Activated CD8-positive, alpha-beta memory T cell treated with anti-CD3 and anti-CD28 coated beads for 1 hour (primary cell): ENCODE measurements at places on chromosomes 2 and 18.

- DNase-seq: no peak
These were observed 120.2 kb downstream of the CELF4 start for GRCh38 chr18:37445368-37445767.

GRCh38 chr18:70423120-70423519 lies 134.3 kb downstream of the SOCS6 start:
- no peak for DNase-seq

DNA sequence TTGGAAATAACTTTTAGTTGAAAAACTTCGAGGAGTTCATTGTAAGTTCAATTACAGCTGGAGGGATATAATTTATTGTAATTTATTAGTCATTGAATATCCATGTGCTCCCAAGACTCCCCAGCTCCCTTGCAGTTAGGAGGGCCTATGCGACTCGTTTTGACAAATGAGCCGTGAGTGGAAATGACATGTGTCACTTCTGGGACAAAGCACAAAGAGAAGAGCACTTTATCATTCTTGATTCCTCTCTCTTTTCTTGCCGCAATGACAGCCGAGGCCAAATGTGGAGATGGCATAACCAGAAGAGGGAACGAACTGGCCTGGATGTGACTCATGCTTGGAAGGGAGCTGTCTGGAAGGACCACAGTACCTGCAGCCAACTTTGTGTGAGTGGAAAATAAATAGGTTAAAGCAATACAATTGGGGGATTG lies 44.2 kb upstream of the ITSN2 start:
- DNase-seq: no peak

DNA sequence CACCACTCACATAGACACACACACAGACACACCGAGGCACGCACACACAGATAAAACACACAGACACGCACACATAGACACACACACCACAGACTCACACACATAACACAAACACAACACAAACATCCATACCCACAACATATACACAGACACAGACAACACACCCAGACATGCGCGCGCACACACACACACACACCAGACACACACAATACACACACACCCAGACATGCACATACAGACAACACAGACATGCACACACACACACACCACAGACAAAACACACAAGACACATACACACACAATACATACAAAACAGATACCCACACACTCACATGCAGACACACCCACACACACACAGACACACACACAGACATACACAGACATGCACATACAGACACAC lies 95.4 kb upstream of the SMAD7 start:
- DNase-seq: no peak

GRCh38 chr2:61354543-61355197 lies 116.2 kb downstream of the USP34 start:
- DNase-seq: no peak

- DNase-seq: no peak
These were observed 510.3 kb downstream of the ZNF804A start for GRCh38 chr2:185108588-185108987.

DNA sequence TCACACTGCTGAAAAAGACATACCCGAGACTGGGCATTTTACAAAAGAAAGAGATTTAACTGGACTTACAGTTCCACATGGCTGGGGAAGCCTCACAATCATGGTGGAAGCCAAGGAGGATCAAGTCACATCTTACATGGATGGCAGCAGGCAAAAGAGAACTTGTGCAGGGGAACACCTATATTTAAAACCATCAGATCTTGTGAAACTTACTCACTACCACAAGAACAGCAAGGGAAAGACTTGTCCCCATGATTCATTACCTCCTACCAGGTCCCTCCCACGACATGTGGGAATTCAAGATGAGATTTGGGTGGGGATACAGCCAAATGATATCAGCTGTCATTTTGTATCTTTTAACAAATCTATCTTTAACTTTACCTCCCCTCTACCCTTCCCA lies 251.1 kb upstream of the RASGRP3 start:
- no peak for DNase-seq

- no peak for DNase-seq
These were observed 105.4 kb upstream of the LGALSL start for GRCh38 chr2:64348386-64349130.

GRCh38 chr2:39020383-39020782 lies 100.5 kb downstream of the SOS1 start:
- DNase-seq: no peak

- no peak for DNase-seq
These were observed 32.0 kb downstream of the EMILIN2 start for GRCh38 chr18:2878656-2879330.

GRCh38 chr18:5639131-5639530 lies 95.3 kb upstream of the EPB41L3 start:
- no peak for DNase-seq

GRCh38 chr2:44929735-44930273 lies 11.7 kb upstream of the SIX3 start:
- no peak for DNase-seq

- no peak for DNase-seq
These were observed 462.5 kb upstream of the FSHR start for GRCh38 chr2:49616800-49617199.

DNA sequence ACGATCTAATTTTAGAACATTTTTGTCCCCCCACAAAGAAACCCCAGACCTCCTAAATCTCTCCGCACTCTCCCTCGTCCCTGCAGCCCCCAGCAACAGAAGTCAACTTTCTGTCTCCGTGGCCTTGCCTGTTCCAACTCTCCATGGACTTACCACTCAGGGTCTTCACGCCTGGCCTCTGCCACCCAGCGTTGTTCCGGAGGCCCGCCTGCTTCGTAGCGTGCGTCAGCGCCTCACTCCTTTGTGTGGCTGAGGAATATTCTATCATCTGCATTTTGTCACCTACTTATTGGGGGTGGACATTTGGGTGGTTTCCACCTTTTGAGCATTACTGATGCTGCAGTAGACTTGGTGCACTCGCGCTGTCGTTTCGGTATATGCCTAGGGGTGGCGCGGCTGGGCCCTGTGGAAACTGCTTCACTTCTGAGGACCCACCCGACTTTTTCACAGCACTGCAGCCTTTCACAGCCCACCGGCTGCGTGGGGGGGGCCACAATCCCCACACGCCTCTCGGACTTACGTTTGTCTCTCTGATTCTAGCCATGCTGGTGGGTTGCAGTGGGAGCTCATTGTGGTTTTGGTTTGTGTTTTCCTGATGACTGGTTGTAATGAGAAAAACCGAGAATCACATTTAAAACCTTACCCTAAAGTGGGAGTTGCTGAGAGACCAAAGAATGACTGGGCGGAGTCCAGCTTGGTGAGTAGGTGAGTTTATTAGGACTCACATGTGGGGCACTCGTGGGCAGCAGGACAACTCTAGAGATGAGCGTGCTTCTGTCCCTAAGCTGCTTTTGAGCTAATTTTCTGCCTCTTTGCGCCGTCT lies 1.4 kb upstream of the HSBP1L1 start:
- no peak for DNase-seq

- no peak for DNase-seq
These were observed 356.4 kb upstream of the SLC39A10 start for GRCh38 chr2:195300631-195301030.

- peak; percentile 19 for DNase-seq
These were observed 62.2 kb downstream of the ADNP2 start for GRCh38 chr18:80171054-80171872.

DNA sequence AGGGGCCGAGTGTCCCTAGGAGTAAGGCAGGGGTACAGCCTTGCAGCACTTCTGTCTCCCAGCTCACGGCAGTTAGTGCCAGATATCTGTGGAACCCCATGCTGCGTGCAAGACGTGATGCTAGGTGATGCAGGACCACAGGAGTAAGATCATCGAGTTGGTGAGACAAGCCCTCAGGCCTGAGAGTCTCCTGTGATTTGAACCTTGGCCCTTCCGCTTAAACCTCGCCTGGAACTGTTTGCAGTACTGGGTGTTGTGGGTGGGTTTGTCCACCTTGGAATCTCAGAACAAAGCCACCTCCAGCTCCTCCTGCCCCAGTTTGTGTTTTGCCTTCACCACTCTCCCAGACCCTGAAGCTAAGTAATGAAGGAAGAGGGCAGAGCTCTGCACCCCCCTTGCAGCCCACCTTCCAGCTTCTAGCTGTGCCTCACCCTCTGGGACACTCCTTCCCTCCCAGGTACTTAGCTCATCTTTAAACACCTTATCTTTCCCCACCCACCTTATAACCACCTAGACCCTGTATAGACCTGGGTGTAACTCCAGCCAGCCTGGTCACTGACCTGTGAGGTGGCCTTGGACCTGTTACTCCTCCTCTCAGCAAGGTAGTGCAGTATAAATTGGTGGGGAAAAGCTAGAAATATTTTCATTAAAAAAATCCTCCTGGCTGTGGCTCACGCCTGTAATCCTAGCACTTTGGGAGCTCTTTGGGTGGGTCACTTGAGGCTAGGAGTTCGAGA lies 6.6 kb downstream of the CNNM4 start:
- DNase-seq: no peak

DNA sequence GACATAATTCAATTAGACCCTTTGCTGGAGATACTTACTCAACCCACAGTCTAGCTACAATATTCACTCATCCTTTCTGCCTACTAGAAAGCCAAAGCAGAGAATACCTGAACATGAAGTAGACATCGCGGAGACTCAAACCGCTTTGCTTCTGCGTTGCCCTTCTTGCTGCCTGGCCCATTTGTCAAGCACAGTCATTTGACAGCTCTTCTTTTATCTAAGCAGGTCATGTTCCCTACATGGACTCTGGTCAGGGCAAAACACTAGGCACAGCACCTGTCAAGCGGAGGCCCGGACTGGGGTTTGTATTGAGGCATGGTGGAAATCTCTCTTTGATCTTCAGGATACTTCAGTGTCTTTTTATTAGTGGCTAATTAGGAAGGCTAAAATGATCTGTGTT lies 89.7 kb downstream of the FARSB start:
- no peak for DNase-seq

- DNase-seq: no peak
These were observed 437.7 kb downstream of the SATB2 start for GRCh38 chr2:199019898-199020507.

- DNase-seq: no peak
These were observed 560.0 kb downstream of the CCDC85A start for GRCh38 chr2:56743807-56744206.

DNA sequence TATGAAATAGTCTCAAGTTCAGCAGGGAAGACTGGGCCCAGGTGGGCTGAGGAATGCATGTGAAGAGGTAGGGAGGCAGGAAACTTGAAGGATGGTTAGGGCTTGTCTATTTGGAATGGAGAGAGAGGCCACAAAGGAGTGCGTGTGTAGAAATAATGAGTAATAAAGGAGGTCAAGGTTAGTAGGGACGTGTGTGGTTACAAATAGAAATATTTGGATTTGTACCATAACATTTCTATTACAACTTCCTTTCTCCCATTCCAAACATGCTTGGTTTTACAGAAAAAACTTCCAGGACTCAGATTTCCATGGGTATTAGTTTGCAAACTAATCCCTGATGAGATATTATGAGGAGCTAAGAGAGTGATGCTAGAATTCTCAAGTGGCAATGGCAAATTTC lies 280.6 kb downstream of the NCKAP5 start:
- no peak for DNase-seq

DNA sequence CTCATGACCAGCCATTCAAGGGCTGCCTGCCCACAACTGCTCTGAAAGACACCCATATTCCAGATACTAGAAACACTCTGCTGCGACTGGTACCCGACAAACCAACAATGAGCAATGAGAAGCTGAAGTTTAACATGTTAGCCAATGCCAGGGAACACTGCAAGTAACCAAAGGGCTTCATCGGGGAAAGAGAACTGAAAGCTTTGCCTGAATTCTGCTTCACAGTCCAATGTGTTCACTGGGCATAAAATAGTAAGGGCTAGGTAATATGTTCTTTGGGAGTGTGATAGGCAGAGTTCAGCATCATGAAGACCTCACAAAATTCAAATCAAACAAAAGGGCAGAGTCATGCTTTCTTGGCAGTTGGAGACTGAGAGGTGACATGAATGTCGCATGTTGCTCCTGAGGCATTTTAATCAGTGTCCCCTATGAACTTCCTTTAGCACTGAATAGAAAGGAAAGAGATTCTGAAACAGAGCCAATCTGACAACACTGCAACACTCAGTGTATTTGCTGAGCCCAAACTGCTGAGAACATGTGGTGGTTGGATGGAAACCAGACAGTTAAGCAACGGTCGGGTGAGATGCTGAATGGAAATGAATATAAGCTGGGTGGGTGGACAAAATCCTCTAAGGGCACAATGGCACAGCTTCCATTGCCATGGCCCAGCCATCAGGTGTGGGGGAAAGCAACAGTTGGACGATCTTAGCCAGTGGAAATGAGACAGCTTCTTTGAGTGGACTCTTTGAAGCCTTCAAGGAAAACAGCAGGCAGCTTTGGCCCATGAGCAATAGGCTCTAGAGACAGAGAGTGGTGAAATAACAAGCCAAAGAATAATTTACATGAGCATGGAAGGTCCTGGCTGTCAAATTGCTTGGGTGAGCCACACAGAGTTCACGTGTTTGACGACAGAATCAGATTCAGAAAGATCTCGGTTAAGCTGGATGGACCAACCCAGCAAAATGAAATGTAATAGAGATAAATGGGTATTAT lies 277.5 kb downstream of the AFF3 start:
- DNase-seq: no peak

GRCh38 chr2:227460833-227461232 lies 11.1 kb upstream of the AGFG1 start:
- no peak for DNase-seq

- DNase-seq: no peak
These were observed 29.7 kb downstream of the ST8SIA5 start for GRCh38 chr18:46727177-46727576.

DNA sequence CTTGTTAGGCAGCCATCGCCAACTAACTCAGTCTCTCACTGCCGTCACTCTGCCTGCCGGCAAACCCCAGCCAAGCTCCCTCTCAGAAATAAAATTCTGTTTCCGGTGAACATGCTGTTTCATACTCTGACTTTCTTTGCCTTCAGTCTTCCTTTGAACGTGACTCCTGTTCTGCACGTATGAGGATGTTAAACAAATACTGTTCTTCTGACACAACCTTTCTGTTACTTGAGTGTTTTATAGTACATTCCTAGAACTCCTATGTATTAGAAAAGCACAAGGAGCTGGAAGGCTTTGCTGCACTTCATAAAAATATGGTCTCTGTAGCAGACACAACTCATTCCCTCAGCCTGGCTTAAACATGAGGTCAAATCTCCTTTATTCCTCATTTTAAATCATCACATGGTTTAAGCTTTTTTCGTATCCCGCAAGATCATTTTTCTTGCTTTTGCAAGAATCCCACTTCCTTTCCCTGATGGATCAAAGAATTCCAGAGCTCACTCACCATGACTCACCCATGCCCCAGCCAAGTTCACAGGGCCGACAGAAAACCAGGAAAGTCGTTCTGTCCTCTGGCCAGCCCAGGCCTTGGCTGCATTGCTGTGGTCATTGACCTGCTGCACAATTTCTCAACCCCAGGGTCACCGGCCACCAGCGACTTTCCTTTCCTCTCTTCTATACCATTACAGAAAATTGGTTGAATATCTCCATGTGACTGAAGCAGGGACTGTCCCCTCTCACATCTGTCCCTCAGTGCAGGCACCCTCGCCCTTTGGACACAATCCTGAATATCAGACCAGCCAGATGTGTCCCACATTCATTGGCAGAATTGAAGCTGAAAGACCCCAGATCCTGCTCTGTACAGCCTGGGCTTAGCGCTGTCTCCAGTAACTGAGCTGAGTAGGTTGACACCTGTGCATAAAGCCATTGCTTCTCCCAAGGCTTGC lies 183.1 kb upstream of the ARL4C start:
- no peak for DNase-seq

GRCh38 chr18:40738321-40738880 lies 1216.6 kb upstream of the PIK3C3 start:
- DNase-seq: no peak
